ENCODE measurements at places on chromosomes 6 and 20. TPM values are rescaled to one million over a fixed set of nuclear protein-coding genes. Genes with fewer than 3 reads are reported as not detected.
A peak's percentile ranks its signal among the peaks of the same experiment; 100 is the strongest.

The GATA5 gene
- 3.8 TPM for total RNA-seq

The OR2H1 gene
- total RNA-seq: not detected

The TREM1 gene
- 3.8 TPM for total RNA-seq

GRCh38 chr6:41492261-41492891 lies 53.8 kb upstream of the FOXP4 start:
- DNase-seq: no peak

DNA sequence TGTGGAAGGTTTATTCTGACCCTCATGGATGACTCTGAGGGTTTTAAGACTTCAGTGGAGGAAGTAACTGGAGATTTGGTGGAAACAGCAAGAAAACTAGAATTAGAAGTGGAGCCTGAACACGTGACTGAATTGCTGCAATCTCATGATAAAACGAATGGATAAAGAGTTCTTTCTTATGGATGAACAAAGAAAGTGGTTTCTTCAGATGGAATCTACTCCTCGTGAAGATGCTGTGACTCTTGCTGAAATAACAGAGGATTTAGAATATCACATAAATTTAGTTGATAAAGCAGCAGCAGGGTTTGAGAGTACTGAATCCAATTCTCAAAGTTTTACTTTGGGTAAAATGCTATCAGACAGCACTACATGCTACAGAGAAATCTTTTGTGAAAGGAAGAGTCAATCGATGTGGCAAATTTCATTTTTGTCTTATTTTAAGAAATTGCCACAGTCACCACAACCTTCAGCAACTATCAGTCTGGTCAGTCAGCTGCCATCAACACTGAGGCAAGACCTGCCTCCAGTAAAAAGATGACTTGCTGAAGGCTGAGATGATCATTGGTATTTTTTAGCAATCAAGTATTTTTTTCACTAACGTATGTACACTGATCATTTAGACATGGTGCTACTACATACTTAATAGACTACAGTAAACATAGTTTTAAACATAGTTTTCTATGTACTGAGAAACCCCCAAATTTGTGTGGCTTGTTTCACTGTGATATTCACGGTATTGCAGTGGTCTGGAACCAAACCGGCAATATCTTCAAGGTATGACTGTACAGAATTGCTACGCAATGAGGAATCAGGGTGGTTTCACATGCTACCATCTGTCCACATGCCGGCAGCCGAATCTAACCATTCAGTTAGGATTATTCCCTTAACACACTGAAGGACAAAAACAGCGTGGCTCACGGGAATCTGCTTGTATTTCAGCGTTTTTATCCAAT lies 149.0 kb downstream of the MYB start:
- DNase-seq: no peak

- peak; percentile 74 for DNase-seq
These were observed 1.7 kb downstream of the NUDT3 start for GRCh38 chr6:34390531-34391472.

DNA sequence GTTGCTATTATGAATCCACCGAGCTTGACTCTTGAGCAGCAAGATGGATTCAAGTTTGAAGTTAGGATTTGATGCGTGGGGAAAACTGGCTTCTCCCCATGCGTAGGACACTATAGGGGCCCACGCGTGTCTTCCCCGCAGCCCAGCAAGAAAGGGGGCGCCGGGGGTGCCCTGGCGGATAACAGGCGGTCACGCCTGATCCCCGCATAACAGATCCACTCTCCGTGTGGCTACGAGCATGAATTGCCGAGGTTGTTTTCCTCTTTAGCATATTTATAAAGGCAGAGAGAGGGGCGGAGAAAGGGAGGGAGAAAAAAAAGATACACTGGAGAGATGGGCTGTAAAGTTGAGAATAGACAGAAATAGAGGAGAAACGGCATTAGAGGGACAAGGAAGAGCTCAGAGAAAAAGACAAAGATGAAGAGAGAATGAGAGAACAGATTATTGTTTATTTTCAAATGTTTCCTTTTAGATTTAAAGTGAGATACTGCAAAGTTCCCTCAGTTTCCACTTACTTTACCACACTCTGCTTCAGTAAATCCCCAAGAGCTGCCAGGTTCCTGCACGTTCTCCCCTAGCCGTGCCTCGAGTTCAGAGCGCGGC lies 32.0 kb downstream of the TFAP2A start:
- no peak for DNase-seq

The GPX5 gene
- total RNA-seq: not detected

DNA sequence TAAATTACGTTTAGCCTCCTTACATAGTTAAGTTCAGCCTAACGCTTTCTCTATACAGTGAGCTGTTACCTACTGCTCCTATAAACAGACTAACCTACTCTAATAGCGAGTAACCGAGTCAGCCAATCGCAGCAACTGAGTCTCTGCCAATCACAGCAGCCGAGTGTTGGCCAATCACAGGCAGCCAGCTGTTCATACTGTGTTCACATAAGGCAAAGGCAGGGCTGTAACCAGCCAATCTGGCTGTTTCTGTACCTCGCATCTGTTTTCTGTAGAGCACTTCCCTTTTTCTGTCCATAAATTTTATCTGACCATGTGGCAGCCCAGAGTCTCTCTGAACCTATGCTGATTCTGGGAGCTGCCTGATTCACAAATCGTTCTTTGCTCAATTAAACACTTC lies 263.9 kb upstream of the JARID2 start:
- DNase-seq: no peak

The DOK5 gene
- total RNA-seq: 4.4 TPM

The SSTR4 gene
- not detected for total RNA-seq

- no peak for DNase-seq
These were observed 13.5 kb upstream of the BAG2 start for GRCh38 chr6:57158658-57159057.

GRCh38 chr6:90403489-90404381 lies 107.1 kb upstream of the BACH2 start:
- no peak for DNase-seq

DNA sequence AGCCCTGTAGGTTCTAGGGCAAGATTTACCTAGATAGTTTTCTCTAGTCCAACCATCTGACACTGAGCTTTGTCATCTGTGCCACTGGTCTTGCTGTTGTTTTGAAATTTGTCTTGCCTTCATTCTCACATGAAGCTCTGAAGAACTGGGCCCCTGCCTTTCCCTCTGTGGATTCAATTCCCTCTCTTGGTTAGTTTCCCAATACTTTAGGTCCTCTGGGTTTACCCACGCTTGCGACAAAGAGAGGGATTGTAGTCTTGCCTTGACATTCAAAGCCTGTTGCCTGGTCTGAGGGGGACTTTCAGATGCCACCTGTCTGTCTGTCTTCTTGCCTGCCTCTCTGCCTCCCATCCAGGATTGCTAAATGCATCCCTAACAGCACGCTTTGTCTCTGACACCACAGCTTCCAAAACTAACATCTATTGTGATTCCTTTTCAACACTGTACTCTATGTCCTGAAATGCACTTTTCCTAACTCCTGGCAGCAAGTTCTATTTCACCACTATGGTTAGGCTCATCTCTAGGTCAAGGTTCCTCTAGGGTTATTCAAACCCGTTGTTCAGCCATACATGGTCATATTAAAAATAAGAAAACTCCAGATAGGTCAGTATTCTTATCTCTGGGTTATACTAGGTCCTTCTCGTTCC lies 25.5 kb upstream of the MANEA start:
- no peak for DNase-seq
